ENCODE measurements at places on chromosomes 1 and 21. TPM values are rescaled to one million over a fixed set of nuclear protein-coding genes. Genes with fewer than 3 reads are reported as not detected.
A peak's percentile ranks its signal among the peaks of the same experiment; 100 is the strongest.

Gene S100A5
- total RNA-seq = 1.1 TPM

Gene TDRD5
- total RNA-seq = not detected

Gene PERM1
- not detected for total RNA-seq

DNA sequence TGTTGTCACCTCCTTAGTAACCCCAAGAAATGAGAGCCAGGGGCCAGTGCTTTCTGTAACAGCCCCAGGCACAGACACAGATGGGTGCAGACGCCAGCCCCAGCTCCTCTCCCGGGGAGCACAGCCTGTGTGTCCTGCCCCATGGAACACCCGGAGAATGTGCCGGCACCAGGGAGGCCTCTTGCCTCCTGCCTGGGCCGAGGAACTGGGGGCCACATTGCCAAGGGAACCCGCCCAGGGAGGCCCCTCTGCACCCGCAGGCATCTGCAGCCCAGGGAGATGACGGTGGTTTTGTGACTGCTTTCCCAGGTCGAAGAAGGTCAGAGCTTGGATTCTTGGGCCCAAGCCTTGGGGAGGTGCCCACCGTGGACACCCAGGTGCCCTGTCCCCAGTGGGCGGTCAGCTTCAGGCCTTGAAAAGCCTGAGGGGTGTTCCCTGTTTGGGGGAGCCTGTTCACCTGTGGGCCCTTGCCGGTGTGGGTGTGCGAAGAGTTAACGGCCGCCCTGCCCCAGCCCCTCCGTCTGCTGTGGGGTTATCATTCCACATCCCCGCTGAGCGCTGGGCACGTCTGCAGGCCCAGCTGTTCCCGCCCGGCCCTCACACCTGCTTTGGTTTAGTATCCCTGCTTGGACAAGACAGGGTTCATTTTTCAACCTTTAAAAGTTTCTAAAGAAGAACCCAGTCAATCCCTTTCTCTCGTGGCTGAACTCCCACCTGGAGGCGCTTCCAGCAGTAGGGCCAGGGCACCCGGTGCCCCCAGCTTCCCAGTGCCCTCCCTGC, 62.5 kb downstream of the MORN1 start:
- DNase-seq = no peak

GRCh38 chr1:151991663-151992302, 1.9 kb downstream of the S100A10 start:
- DNase-seq = peak; percentile 63

GRCh38 chr1:159854116-159854692, 8.3 kb downstream of the VSIG8 start:
- peak; percentile 83 for DNase-seq

DNA sequence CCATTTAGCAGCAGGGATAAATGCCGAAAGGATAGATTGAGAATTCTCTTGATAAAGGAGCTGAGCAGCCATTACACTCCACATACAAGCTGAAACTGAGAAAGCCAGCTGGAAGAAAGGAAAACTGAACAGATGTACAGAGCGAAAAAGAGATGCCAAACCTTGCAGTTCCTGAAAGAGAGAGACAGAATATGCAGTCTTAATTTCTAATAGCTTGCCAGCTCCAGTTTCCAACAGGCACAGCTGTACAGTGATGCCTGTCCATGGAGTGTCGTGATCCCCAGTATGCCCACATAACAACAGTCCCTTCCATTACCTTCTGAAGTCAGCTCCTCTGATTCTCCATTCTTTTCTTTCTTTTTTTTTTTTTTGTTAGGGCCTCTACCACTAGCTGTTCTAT, 22.7 kb downstream of the ABL2 start:
- DNase-seq = no peak

GRCh38 chr1:160836561-160836960, 26.1 kb downstream of the CD244 start:
- no peak for DNase-seq

DNA sequence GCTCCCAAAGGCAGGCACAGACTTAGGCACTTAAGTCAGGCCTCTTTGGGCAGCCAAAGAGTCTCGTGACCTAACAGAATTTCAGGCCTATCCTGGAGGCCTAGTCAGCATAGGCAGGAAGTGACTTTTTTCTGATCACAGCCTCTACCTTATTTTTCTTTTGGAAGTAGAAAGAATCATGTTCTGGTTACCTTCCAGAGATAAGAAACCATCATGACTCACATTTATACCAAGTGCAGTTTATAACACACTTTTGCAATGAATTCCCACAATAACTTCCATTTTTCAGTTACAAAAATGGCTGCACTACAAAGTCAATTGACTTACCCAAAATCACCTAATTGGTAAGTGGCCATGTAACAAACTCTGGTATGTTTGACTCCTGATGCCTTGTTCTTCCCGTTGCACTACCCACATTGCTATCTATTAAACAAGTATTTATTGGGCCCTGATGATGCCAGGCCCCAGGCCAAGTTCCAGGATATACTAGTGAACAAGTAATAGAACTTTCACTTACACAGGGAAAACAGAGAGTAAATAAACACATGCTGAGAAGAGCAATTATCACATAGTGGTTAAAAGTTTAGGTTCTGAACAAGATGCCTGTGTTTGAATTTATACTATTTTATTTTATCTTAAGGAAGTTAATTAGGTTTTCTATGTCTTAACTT, 74.3 kb downstream of the SH3GLB1 start:
- peak; percentile 68 for DNase-seq

- DNase-seq = peak; percentile 89
Measured at GRCh38 chr1:168408884-168409283, 128.2 kb downstream of the TBX19 start.

- peak; percentile 87 for DNase-seq
Measured at GRCh38 chr1:44628962-44629756, 45.1 kb downstream of the TMEM53 start.
